Cerebellar nuclear complex (tissue), 1 donor: ENCODE measurements at places on chromosomes 3 and 15.

GRCh38 chr3:127175272-127175671, 17.7 kb upstream of the PRR23E start:
- DNase-seq = no peak

DNA sequence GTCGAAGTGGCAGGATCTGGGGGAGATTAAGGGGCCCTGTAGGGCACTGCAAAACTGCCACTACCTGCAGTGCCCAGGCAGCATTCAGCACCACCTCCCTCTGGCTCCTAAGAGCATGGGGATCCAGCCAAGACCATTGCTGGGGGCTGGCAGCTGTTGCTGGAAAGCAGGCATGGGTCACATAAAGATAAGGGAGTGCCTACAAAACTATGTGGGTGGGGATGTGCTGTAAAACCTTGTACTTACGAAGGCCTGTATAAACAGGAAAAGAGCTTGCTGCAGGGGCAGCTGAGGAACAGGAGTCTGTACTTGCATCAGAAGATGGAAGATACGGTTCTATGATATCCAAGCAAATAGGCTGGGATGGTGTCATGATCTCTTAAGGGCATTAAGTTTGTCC, 27.1 kb downstream of the IL20RB start:
- DNase-seq = no peak

DNA sequence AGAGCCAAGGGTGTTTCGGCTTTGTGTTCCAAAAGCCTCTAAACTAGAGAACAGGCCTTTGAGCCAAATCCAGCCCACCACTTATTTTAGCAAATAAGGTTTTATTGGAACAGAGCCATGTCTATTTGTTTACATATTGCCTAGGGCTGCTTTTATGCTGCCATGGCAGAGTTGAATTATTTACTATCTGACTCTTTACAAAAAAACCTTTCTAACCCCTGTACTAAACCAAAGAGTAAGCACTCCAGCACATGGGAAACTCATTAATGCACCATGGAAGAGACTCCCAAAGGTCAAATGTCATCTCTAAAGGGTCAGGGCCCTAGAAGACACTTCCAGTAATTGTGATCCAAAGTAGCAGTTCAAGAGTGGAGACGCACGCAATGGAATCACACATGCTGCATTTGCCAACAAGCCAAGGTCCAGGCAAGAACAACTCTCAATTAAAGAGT, 22.3 kb downstream of the OSBPL10 start:
- no peak for DNase-seq

GRCh38 chr3:104564045-104564643, 802.6 kb upstream of the ALCAM start:
- DNase-seq = no peak

GRCh38 chr3:153008226-153008625, 153.8 kb upstream of the RAP2B start:
- no peak for DNase-seq
